ENCODE measurements at places on chromosomes 3 and 15.

- DNase-seq: no peak
These were observed 40.8 kb downstream of the MESD start for GRCh38 chr15:80948651-80949292.

DNA sequence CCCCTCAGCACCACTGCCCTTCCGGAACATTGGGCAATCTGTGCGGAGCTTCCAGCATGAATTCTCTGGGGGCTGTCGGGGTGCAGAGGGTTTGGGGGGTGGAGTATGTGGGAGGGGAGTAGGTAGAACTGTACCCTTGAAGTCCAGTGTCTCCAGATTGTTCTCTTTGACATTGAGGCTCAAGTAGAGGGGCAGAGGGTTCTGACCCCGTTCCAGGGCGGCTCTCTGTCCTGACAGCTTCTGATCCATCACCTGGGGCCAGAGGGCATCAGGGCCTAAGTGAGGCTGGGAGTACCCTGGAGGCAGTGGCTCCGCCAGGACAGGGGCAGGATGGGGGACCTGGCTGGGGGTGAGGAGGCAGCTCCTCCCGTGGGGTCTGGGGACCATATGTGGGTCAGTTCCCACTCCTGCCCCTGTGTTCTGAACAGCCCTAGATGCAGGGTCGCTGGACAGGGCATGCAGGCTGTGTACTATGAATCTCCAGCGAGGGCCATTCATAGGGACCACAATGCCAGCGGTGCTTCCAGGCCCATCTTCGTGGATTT is 22.1 kb downstream of the PLA2G4D start:
- DNase-seq: no peak

DNA sequence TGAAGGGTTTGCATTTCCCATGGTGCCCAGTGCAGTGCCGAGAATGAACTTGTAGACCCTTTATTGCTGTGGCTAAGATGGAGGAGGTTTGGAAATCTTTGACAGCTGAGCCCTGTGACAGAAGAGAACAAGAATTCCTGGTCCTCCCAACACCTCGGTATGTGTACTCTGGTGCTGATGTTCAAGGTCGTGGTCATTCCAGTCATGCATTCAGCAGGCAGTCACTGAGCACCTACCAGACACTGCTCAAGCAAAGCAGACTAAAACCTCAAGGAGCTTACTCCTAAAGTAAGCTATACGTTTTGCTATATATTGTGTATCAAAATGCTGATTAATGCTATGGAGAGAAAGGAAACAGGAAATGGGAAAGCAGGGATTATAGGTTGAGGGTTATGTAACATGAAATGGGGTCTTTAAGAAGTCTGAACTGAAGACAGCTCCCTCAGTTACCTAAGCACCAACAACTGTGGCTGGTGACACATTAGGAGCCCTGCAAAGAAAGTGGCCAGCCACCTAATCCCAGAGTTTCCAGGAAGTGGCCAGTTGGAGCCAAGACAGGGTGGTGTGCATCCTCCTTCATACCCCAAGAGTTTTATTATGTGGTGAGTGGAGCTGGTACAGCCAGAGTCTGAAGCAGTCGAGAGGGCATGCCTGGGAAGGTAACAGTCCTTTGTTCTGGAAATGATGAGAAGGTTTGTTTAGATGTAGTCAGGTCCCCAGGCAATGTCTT is 65.0 kb downstream of the CCNL1 start:
- peak; percentile 71 for DNase-seq

- peak; percentile 16 for DNase-seq
These were observed 289.7 kb downstream of the MAGI1 start for GRCh38 chr3:65749066-65749465.

GRCh38 chr15:57496594-57496945 is 95.1 kb upstream of the MYZAP start:
- no peak for DNase-seq

DNA sequence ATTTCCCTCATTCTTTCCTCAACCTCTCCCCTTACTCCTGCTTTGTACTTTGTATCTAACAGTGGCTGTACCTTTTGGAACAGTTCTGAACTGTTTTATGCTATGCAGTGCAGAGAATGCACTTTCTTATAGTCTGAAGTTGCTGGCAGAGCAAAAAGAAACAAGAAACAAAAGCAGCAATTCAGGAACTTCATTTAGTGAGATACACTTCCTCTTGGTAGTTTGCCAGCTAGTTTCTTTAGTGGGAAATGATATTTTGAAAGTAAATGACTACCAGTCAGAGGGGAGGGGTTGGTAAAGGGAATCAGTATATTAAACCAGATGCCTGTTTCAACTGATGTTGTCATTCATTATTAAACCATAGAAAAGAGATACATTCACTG is 55.0 kb upstream of the CHD2 start:
- peak; percentile 62 for DNase-seq

DNA sequence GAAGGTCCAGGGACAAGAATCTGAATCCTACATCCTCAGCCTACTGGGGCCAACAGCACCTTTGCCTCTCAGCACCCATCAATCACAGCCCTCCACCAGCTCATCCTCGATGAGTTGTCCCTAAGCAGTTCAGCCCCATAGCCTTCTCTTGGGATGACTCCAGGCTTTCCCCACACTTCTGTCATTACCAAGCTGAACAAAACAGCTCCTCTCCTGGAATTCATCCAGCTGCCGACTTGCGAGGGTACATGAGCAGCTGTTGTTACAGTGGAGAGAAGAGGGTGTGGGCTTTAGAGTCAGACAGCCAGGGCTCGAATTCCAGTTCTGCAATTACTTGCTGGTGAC is 69.0 kb upstream of the THBS1 start:
- DNase-seq: peak; percentile 91

DNA sequence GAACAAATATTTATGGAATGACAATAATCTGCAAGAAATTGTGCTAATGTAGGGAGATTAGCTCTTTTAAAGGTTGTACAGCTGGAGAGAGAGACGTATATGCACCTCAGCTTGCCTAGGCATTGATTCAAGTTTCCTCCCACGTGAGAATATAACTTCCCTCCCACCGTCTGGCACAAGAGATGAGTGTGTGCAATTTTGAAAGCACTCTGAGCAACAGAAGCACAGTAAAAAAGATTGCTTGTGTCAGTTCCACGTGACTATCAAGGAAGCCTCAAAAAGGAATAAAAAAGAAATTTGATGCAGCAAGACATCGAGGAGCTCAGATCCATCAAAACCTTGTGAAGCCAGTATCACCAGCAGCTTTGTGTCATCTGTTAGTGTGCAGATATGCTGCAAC is 435.3 kb downstream of the TUSC7 start:
- DNase-seq: peak; percentile 61

All from fibroblast of upper back skin (primary cell).